ENCODE measurements at places on chromosomes 6 and 20.

DNA sequence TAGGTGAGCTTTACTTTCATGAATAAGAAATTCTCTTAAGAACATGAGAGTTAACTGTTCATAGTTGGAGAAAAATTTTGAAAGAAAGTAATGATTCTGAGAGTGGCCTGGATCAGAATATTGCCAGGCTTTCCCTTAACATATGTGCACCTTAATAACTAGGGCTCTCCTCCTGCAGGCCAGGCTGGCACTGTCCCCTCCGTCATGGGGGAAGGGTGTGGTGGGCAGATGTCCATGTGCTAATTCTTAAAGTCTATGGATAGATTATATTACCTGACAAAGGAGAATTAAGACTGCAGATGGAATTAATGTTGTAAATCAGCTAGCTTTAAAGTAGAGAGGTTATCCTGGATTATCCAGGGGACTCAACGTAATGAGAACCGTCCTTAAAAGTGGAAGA is 10.9 kb upstream of the KLHL32 start:
- DNase-seq: no peak

DNA sequence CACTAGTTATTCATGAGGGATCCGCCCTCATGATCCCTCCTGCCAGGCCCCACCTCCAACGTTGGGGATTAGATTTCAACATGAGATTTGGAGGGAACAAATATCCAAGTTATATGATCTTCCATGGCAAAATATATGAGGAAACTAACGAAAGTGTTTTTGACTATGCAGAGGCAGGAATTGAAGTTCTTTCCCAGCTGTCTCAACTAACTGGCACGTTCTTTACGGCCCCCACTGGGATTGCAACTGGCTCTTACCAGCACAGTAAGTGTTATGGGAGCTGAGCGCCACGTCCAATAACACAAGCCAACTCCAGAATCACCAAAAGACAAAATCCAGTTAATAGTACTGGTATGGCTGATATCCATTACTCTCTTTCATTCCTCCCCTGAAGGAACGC is 66.6 kb downstream of the ECT2L start:
- DNase-seq: no peak

DNA sequence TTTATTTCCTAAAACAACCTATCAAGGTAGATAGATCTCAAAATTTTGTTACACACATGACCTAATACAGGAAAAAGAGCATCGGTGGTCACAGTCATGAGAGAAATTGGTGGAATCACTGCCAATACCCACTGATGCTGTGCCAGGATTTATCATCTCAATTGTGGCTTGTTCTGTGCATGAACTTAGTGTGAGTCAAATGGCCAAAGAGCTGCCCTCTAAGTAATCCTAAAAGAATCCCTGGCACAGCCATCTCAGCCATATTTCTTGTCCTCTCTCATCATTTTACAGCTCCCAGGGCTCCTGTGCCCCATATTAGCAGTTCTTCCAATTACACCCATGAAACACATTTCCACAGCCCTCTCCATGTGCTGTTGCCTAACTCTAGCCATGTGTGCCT is 6.1 kb downstream of the GSTA5 start:
- no peak for DNase-seq

DNA sequence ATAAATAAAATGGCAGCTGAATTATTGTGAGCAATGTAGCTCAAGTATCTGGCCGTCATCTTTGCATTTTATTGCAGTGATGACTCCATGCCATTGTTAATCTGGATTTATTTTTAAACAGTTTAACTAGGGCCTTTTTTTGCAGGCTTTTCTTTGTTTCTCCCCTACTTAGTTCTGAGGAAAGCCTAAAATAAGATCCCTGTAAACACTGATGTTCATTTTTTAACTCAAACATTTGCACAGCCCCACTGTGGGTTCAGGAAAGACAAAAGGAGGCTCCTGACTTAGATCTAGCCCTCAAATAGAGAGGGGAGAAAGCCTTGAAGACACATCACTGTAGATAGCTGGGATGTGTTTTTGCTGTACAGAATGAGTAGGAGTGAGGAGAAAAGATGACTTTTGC is 69.2 kb downstream of the PLEKHG1 start:
- no peak for DNase-seq

DNA sequence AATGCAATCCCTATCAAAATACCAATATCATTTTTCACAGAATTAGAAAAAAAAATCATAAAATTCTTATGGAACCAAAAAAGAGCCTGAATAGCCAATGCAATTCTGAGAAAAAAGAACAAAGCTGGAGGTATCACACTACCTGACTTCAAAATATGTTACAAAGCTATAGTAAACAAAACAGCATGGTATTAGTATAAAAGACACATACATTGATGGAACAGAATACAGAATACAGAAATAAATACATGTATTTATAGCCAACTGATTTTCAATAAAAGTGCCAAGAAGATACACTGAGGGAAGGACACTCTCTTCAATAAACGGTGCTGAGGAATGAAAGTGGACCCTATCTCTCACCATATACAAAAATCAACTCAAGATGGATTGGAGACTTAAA is 28.7 kb upstream of the AKAP12 start:
- DNase-seq: no peak

DNA sequence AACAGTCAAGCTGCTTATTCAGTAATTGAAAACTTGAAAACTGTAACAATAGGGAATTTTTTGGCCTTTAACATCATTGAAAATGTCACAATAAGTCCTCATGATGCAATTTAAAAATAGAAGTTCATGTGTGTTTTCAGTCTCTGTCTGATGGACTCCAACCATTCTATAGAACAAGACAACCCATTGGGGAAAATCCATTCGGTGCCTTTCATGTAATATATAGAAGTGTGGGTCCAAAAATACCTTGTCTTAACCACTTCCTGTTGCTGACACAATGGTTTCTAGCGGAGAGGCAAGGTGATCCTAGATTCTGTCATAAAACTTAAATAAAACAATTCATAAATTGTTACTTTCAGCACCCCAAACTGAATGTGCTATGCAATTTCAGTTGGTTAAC is 1131.3 kb upstream of the MAP3K7 start:
- no peak for DNase-seq

- no peak for DNase-seq
These were observed 109.9 kb downstream of the SLC24A3 start for GRCh38 chr20:19322061-19322985.

GRCh38 chr6:163412341-163412740 is 2.2 kb upstream of the QKI start:
- DNase-seq: no peak

- no peak for DNase-seq
These were observed 45.2 kb upstream of the LY86 start for GRCh38 chr6:6543181-6543879.

- DNase-seq: no peak
These were observed 263.2 kb upstream of the PLN start for GRCh38 chr6:118284736-118285360.

GRCh38 chr6:30447237-30447636 is 42.1 kb upstream of the HLA-E start:
- DNase-seq: no peak

GRCh38 chr6:79330704-79331103 is 96.2 kb upstream of the HMGN3 start:
- DNase-seq: no peak

GRCh38 chr6:87700397-87701343 is 1.4 kb downstream of the AKIRIN2 start:
- no peak for DNase-seq

DNA sequence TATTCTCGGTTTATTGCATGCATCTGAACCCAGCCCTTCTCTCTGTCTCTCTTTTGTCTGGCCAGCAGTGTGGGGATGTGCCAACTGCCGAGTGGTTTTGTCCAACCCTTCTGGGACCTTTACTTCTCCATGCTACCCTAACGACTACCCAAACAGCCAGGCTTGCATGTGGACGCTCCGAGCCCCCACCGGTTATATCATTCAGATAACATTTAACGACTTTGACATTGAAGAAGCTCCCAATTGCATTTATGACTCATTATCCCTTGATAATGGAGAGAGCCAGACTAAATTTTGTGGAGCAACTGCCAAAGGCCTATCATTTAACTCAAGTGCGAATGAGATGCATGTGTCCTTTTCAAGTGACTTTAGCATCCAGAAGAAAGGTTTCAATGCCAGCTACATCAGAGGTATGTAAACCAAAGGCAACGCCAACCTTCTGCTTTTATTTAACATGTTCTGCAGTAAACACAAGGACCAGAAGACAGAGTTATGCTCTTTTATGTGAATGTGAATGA is 65.8 kb downstream of the ADGRG6 start:
- DNase-seq: no peak

DNA sequence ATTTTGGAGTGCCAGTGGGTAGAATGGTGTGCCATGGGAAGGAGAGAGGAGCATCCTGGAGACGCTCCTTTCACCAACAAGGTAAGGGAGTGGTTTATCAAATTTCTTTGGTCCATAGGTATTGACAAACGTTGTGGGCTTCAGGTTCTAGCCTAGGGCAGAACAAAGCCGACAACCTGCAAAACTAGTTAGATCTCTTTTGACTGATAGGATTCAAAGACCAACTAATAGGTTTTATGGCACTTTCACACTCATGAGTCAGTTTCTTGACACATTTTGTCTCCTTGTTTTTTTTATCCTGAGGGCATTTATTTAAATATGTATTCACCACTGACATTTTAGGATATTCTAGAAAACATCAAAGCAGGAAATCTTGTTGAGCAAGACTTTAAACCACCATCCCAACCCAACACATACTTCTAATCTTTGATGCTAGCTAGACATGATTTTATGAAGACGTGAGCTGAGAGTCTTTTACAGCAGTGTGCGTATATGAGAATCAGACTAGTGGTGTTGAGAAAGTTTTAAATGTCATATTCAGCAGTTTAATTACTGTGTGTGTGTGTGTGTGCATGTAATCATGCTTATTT is 370.4 kb upstream of the HSF2 start:
- DNase-seq: no peak

GRCh38 chr6:61841958-61842357 is 444.1 kb downstream of the KHDRBS2 start:
- DNase-seq: no peak

DNA sequence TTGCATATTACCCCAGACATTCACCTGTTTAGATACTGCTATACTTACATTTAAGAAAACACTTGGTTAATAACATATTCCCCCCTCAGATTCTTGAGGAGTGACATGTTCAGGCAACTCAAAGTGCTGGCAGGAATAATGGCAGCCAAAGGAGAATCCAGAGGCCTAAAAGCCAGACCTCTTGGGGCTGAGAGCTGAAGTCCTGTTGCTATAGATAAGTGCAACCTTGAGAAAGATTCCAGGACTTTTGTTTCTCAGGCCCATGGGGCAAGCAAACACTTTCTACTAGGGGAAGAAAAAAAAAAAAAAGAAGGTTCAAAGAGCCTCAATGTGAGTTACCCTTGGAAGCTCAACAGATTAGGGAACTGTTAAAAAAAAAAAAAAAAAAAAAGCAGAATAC is 132.8 kb upstream of the BEND3 start:
- DNase-seq: no peak

DNA sequence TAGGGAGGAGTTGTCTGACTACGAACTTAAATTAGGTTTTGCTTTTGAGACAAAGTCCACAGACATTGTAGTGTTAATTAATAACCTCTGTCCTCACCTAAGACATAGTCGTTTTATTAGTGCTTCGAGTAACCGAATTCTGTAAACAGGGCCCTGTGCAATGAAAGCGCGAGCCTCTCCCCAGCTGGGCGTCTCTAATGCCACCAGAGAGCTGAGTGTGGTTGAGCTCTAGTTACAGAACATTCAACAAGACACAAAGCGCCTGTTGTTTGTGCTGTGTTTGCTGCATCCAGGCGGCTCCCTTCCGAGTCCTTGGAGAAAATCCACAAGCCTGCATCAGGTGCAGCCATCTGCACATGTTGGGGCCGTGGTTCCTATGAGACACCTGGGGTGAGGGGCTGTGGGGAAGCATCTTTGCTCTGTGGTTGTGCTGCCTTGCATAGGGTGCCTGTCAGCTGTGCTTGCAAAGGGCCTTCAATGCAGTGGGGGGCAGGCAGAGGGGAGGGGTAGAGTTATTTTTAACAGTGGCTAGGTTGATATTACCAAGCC is 63.9 kb downstream of the CD164 start:
- DNase-seq: peak; percentile 79

- DNase-seq: no peak
These were observed 266.7 kb upstream of the SULF2 start for GRCh38 chr20:48051794-48052474.

DNA sequence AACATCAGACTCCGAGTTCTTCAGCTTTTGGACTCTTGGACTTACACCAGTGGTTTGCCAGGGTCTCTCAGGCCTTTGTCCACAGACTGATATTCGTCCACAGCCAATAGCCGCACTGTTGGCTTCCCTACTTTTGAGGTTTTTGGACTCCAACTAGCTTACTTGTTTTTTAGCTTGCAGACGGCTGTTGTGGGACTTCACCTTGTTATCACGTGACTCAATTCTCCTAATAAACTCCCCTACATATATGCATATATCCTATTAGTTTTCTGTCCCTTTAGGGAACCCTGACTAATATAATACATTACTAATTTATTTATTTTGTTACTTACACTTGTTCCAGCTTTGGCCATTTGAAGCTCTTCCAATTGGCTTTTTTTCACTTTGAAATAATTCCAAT is 311.3 kb downstream of the BMP2 start:
- no peak for DNase-seq

DNA sequence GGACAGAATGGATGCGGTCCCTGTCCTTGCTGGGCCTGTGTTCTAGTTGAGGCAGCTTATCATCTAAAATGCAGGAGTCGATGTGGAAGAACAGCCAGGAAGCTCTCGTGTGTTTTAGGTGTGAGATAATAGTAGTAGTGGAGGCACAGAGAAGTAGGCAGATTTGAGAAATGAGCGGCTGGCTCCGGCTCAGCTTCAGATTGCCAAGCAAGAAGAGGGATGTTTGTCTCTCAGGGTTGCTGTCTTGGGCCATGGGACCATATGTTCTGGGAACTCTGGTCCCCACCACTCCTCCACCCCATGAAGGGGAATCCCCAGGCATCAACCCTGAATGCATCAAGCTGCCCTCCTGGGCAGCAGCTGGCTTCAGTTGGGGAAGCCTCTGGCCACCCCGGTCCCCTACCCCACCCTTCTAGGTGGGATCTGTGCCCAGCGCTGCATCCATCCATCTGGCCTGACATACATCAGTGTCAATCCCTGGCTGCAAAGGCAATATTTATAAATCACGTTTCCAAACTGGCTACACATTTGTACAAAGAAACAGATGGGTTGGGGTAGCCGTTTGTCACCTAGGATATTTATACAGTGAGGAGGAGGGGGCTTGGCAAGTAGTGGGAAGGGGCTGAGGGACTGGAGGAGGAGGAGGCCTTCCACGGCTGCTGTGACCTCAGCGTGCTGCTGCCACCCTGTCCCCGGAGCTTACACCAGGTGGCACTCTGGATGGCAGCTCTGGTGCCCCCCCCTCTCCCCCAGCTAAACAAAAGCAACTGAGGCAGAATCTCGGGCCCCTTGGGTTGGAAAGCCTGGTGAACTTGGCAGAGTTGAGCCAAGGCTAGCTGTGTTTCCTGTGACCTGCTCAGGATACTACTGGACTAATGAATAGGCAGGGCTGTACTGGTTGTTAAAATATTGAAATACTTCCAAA is 64.4 kb downstream of the CD40 start:
- no peak for DNase-seq

All from caudate nucleus (tissue), 63 donors.